Transverse colon (tissue), 4 donors: ENCODE measurements at places on chromosomes 1 and 21. TPM values are rescaled to one million over a fixed set of nuclear protein-coding genes. Genes with fewer than 3 reads are reported as not detected.

DNA sequence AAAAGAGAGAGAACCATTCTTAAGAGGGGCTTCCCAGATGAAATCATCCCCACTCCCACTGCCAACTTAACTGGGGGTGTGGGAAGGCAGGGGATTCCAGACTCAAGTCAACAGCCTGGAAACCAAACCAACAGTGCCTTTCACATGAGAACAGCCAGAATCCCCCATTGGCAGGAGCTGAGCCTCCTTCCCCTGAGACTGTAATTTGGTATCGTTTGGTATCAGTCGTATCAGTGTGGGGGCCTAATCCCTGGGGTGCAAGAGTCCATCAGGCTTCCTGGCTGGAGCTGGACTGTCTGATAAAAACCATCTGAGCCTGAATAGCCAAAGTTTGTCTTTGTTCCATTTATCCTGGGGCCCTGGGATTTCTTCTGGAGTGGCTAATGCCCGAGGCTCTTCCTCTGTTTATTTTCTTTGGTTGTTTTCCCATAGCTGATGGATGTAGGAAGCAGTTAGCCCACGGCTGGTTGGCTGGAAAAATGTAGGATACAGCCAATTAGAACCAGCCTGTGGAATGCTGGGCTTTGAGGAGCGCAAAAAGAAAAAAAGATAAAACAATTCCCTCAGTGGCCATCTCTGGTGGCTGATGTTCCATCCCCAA lies 84.6 kb downstream of the LAMC2 start:
- no peaks in the 10 kb centered on the region for H3K36me3 ChIP-seq
- no peak overlapping the region for H3K4me3 ChIP-seq
- H3K4me1 ChIP-seq = no peaks in the 10 kb centered on the region
- H3K27me3 ChIP-seq = no peaks in the 10 kb centered on the region

NR0B2 gene
- total RNA-seq = 2.7 TPM

DNA sequence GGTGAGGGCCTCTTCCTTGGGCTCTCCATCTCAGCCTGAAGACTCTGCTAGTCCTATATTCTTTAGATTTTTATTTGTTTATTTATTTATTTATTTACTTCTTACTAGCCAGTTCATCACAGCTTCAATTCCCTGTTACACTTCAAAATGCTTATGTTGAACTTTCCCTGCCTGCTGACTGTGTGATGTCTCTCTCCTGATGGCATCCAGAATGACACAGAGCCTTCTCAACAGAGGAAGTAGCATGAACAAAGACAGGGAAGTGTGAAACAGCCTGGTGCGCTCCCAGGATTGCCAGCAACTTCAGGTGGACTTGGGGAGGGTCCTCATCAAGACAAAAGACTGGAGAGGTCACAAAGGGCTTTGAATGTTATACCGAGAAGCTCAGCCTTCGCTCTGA lies 4.3 kb upstream of the IPO13 start:
- H3K36me3 ChIP-seq = no peaks in the 10 kb centered on the region
- H3K4me1 ChIP-seq = peaks cover 25% of the 10 kb centered on the region
- no peak overlapping the region for H3K4me3 ChIP-seq
- no peak overlapping the region for H3K27ac ChIP-seq
- no peak for DNase-seq
- no peaks in the 10 kb centered on the region for H3K27me3 ChIP-seq

DNA sequence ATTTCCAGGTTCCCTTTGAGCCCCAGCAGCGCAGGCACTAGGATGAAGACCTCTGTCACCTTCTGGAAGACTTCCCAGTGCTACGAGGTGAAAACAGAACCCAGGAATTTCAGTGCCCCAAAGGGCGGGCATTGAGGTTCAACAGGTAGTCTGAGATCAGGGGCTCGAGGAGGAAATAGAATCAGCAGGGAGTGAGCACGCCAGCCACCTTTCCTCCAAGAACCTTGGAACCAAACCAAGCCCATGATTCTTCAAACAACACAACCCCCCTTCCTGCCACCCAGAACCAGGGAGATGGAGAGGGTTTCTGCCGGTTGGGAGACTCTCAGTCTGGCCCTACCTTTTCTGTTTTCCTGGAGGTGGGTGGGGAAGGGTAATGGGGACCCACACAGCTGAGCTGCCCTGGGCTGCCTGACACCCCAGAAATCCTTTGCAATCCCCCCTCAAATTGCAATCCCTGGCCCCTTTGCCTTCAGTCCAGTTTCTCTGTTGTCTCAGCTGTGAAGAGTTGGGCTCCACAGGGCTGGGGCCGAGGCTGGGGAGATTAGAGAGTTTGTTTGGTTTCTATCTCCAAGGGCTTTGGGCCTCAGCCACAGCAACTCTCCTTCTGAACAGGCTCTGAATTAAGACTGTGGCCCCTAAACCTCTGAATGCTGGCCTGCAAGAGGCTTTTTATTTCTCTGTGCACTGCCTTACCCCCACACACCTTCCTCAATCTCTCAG lies 11.9 kb downstream of the SLC41A1 start:
- no peak for DNase-seq
- H3K27me3 ChIP-seq = no peaks in the 10 kb centered on the region
- no peak overlapping the region for H3K4me3 ChIP-seq
- H3K4me1 ChIP-seq = peaks cover 10% of the 10 kb centered on the region
- no peaks in the 10 kb centered on the region for H3K36me3 ChIP-seq

DNA sequence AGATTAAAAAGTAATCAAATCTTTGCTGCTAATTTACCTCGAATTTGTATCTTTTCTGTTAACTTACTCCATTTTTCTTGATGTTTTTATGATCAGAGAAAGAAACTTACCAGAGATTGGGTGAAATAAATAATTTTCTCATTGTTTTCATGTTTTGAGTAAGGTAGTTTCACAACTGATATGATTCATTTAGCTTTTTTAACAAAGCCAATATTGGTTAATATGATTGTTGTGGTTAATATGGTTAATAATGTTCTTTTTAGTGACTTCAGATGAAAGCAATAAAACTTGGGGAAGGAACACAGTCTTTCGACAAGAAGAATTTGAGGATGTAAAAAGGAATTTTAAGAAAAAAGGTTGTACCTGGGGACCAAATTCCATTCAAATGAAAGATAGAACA lies 48.1 kb downstream of the MAP3K21 start:
- no peak overlapping the region for H3K27ac ChIP-seq
- H3K4me1 ChIP-seq = no peaks in the 10 kb centered on the region
- no peaks in the 10 kb centered on the region for H3K27me3 ChIP-seq
- H3K36me3 ChIP-seq = no peaks in the 10 kb centered on the region
- H3K4me3 ChIP-seq = no peak overlapping the region
- no peak for DNase-seq

DNA sequence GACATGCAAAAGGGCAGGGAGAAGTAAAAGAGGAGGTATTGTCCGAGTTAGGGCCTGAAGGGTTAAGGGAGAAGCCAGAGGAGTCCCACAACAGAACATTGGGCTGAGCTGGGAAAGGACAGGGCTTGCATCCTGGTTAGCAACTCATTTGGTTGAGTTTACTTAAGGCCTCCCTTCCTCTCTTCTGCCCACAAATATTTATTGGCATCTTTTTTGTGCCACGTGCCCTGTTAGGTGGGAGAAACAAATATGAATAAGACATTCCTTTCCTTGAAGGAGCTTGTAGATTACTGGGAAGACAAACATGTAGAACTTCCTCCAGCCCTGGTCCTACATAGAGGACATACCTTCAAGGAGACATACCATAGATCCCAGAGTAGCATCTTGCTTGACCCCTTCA lies 53.0 kb upstream of the PRELP start:
- no peak overlapping the region for H3K27ac ChIP-seq
- H3K27me3 ChIP-seq = no peaks in the 10 kb centered on the region
- no peak for DNase-seq
- peaks cover 13% of the 10 kb centered on the region for H3K4me1 ChIP-seq
- no peak overlapping the region for H3K4me3 ChIP-seq
- no peaks in the 10 kb centered on the region for H3K36me3 ChIP-seq

DNA sequence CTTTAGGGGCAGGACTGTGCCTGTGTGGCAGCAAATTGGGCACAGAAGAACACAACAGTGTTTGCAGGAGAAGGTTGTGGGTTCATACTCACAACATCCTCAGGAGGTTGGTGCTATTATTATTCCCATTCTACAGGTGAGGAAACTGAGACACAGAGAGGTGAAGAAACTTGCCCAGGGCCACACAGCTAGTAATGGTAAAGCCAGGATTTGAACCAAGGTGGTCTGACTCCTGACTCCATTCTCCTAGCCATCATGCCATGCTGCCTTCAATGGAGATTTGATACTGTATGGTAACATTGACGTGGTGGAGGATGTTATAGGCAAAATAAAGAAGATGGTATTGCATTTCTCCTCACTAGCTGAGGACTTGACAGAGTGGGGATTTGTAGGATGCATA lies 334.2 kb downstream of the RPS6KC1 start:
- no peaks in the 10 kb centered on the region for H3K36me3 ChIP-seq
- DNase-seq = no peak
- H3K4me3 ChIP-seq = no peak overlapping the region
- H3K27ac ChIP-seq = no peak overlapping the region

DNA sequence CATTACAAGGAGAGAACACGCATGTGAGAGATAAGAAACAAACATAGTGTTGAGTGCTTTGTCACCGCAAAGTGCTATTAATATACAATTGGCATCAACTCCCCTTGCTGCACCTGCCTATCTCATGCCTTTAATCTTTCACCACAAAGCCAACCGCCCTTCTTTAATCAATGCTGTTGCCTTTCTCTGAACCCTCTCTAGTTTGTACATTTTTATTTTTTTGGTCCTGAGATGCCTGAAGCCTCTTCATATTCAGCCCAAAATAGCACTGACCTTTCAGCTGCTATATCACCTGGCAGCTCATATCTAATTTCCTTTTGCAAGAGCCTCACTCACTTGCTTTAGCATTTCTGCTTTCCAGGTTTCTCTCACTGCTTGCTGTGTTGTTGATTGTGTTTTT lies 504.7 kb downstream of the NUF2 start:
- no peak for DNase-seq
- no peaks in the 10 kb centered on the region for H3K36me3 ChIP-seq
- H3K4me1 ChIP-seq = no peaks in the 10 kb centered on the region
- H3K4me3 ChIP-seq = no peak overlapping the region

DNA sequence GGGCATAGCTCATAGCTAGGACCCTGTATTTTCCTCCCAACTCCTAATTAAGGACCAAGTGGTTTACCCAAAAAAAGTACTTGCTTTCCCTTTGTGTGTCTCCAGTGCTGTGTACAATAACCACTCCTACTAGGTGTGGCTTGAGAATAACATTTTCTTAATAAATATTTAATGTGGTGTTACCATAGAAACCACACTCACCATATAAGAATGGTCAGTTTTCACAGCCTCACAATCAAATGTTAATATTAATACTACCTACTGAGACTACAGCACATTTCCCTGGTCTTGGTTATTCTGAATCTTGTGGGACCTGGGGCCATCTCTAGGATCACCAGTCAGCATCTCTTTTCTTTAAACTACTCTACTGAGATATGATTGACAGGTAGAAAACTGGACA lies 83.5 kb upstream of the BCAR3 start:
- peaks cover 13% of the 10 kb centered on the region for H3K4me1 ChIP-seq
- H3K4me3 ChIP-seq = no peak overlapping the region
- no peaks in the 10 kb centered on the region for H3K27me3 ChIP-seq

DNA sequence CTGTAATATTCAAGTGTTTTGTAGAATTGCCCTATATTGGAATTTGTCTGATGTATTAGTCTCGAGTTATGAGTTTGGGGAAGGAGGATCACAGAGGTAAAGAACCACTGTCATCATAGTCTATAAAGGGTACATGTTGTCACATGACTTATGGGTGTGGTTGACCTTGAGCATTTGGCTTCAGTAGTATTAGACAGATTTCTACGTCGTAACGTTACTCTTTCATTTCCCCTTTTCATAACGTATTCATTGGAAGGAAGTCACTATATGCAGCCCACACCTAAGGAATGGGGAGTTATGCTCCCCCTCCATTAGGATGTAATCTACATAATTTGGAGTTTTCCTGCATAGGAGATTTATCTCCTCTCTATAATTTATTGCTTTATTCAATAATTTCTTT lies 110.1 kb upstream of the VAV3 start:
- no peaks in the 10 kb centered on the region for H3K36me3 ChIP-seq
- H3K4me3 ChIP-seq = no peak overlapping the region
- no peaks in the 10 kb centered on the region for H3K27me3 ChIP-seq
- H3K4me1 ChIP-seq = no peaks in the 10 kb centered on the region

NAXE gene
- total RNA-seq = 80.8 TPM

DNA sequence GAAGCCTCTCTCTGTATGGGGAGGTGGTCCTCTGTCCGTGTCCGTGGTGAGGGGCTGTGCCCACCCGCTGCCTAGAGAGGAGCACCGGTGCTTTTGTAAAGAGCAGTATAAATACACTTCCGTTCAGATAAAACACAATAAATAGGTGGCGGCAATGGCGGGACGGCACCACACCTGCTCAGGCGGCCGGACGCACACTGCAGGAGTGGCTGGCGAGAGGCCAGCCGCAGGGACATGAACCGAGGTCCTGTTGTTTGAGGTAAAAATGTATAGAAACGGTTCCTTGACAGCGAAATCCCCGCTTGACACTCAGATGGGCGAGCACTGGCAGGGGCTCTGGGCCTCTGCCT lies 40.8 kb downstream of the KRTAP10-1 start:
- H3K27ac ChIP-seq = no peak overlapping the region
- no peaks in the 10 kb centered on the region for H3K4me1 ChIP-seq
- peak; percentile 27 for DNase-seq
- H3K4me3 ChIP-seq = no peak overlapping the region
- no peaks in the 10 kb centered on the region for H3K36me3 ChIP-seq

EPHX1 gene
- 85.6 TPM for total RNA-seq

GRCh38 chr1:169250022-169250421 lies 117.6 kb downstream of the NME7 start:
- no peaks in the 10 kb centered on the region for H3K36me3 ChIP-seq
- H3K27me3 ChIP-seq = no peaks in the 10 kb centered on the region
- H3K4me1 ChIP-seq = no peaks in the 10 kb centered on the region

SLC30A10 gene
- total RNA-seq = 19.2 TPM

GRCh38 chr1:175404177-175404576 lies 211.6 kb upstream of the KIAA0040 start:
- no peaks in the 10 kb centered on the region for H3K27me3 ChIP-seq
- H3K4me3 ChIP-seq = no peak overlapping the region
- H3K4me1 ChIP-seq = no peaks in the 10 kb centered on the region
- no peak overlapping the region for H3K27ac ChIP-seq
- H3K36me3 ChIP-seq = no peaks in the 10 kb centered on the region
- DNase-seq = no peak

GRCh38 chr1:13573586-13573985 lies 10.0 kb upstream of the PDPN start:
- peaks cover 8% of the 10 kb centered on the region for H3K27me3 ChIP-seq
- no peak overlapping the region for H3K4me3 ChIP-seq
- H3K36me3 ChIP-seq = no peaks in the 10 kb centered on the region
- DNase-seq = no peak
- no peaks in the 10 kb centered on the region for H3K4me1 ChIP-seq
- H3K27ac ChIP-seq = no peak overlapping the region

- DNase-seq = no peak
- no peaks in the 10 kb centered on the region for H3K4me1 ChIP-seq
- no peak overlapping the region for H3K4me3 ChIP-seq
- no peak overlapping the region for H3K27ac ChIP-seq
- no peaks in the 10 kb centered on the region for H3K27me3 ChIP-seq
- no peaks in the 10 kb centered on the region for H3K36me3 ChIP-seq
Measured at GRCh38 chr1:19688041-19688842, 23.6 kb downstream of the HTR6 start.

- no peaks in the 10 kb centered on the region for H3K27me3 ChIP-seq
- no peak for DNase-seq
- H3K4me3 ChIP-seq = no peak overlapping the region
- H3K4me1 ChIP-seq = no peaks in the 10 kb centered on the region
- no peak overlapping the region for H3K27ac ChIP-seq
Measured at GRCh38 chr1:81650776-81651175, 150.0 kb upstream of the ADGRL2 start.

- no peak overlapping the region for H3K27ac ChIP-seq
- no peaks in the 10 kb centered on the region for H3K36me3 ChIP-seq
- no peak for DNase-seq
- peaks cover 29% of the 10 kb centered on the region for H3K27me3 ChIP-seq
- no peak overlapping the region for H3K4me3 ChIP-seq
- H3K4me1 ChIP-seq = peaks cover 10% of the 10 kb centered on the region
Measured at GRCh38 chr1:29256979-29257804, 20.9 kb downstream of the PTPRU start.
